ENCODE measurements at places on chromosomes 12 and 14.

- no peak for DNase-seq
Measured at GRCh38 chr14:70833884-70834283, 24.6 kb upstream of the MAP3K9 start.

- DNase-seq, result no peak
Measured at GRCh38 chr14:67977434-67978034, 158.0 kb downstream of the RAD51B start.

- DNase-seq, result no peak
Measured at GRCh38 chr12:89899651-89900050, 191.0 kb upstream of the ATP2B1 start.

- DNase-seq, result no peak
Measured at GRCh38 chr14:68283378-68284123, 464.0 kb downstream of the RAD51B start.

DNA sequence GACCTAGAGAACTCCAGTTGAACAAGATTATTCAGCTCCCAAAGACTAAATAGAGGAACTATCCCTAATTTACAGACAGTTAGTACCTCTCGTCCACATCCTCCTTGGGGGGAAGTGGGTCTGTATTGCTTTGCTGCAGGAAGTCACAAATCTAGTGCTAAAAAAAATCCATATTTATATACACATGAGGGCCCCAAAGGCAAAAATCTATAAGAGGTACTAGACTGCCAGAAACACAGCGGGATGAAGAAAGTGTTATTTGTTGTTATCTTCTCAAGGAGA, 190.1 kb downstream of the TTC8 start:
- DNase-seq, result no peak

DNA sequence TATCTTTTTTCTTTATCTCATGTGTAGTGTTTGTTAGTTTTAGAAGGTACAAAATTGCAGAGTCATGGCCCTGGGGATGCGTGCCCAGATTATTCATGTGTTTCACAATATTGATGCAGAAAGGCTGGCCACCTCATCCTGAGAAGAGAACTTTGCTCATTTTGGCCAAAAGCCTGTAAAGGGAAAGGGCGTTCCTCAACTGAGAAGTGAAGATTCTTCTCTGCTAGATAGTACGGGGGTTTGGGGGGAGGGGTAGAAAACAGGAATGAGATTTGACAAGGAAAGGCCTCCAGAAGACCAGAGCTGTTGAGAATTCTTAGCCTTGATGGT, 1.7 kb downstream of the MGST1 start:
- peak; percentile 62 for DNase-seq

DNA sequence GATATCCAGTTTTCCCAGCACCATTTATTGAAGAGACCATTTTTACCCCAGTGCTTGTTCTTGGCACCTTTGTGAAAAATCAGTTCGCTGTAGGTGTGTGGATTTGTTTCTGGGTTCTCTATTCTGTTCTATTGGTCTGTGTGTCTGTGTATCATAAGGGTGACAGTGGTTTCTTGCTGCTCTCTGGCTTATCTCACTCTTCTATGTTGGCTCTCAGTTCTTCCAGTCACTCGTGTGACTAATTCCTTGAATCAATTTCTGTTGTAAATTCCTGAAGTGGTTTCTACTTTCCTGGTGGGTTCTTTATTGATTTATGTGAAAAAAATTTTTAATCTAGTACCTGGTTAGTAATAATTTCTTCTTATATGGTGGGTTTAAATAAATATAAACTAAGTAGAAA, 58.3 kb downstream of the OTOGL start:
- DNase-seq, result no peak

GRCh38 chr12:24600551-24600950, 348.4 kb downstream of the BCAT1 start:
- no peak for DNase-seq

- DNase-seq, result peak; percentile 89
Measured at GRCh38 chr12:21940549-21941505, at the start of gene ABCC9. Gene ABCC9, minus strand, starts transcription at chr12:21941426. Its CDS starts 4,752 bp downstream, at chr12:21936674.

DNA sequence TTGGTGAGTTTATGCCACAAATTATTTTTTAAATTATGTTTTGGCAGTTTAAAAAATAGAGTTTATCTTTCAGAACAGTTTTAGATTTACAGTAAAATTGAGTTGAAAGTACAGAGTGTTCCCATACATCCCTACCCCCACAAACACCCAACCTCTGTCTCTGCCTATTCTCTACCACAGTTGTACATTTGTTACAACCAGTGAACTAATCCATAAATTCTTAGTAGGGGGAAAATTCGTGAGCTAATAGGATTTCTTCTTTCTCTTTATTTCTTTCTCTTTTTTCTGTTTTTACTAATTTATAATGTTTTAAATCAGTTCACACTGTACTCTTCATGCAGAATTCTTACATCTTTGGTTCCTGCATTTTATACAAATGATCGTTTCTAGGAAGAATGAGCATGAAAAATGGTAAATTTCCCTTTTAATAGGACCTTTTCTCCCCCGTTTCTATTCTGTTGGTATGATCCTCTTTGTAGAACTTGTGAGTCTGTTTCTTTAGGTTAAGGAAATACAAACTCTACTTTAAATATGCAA, 56.7 kb downstream of the MIPOL1 start:
- no peak for DNase-seq

DNA sequence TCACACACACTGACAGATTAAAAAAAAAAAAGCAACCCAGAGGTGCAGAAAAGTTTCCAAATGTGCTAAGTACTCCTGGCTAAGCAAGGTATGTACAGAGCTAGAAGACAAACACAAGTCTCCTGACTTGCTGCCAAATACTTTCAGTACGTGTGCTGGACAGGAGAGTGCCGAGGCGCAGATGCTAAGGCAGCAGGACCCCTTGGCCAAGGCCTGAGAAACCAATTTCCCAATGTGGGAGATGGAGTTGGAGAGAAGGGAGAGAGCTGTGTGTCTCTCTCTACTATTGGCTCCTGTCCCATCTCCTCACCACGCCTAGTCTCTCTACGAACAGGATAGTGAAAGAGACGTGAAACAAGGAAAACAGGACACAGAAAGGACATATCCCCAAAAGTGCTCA, 5.3 kb downstream of the SPRYD3 start:
- DNase-seq, result no peak

GRCh38 chr12:65911321-65911720, 87.0 kb downstream of the HMGA2 start:
- DNase-seq, result no peak

DNA sequence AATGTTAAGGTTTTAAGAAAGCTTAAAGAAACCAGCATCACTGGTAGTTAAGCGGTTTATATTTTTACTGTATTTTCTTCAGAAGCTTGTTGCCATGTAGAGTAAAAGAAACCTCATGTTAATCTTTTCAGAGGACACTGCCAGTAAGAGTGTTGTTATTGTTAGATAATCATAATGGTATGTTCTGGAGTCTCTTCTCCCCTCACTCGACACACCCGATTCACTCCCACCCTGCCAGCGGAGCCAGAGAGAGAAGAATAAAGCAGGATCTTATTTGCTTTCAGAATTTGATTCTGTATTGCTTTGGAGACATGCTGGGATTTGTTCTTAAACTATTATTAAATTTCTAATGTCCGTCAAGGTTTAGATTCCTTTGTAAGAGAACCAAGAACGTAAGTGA, 113.7 kb downstream of the SAMD4A start:
- DNase-seq, result no peak

DNA sequence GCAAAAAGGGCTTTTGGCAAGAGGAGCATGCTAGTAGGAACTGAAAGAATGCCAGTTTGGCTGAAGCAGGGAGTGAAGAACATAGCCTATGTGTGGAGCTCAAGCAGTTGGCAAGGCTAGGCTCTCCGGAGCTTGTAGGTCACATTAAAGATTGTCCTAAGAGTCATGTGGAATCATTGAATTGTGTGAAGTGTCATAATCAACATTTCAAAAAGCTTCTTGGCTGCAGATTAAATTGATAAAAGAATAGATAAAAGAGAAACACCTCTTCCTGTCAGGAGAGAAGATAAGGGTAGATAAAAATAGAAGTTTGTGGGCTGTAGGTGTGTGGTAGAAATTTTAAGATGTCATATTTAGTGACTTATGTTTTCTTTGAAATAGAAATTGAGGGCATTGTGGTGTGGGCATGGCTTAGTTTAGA, 36.1 kb downstream of the CPSF6 start:
- no peak for DNase-seq

DNA sequence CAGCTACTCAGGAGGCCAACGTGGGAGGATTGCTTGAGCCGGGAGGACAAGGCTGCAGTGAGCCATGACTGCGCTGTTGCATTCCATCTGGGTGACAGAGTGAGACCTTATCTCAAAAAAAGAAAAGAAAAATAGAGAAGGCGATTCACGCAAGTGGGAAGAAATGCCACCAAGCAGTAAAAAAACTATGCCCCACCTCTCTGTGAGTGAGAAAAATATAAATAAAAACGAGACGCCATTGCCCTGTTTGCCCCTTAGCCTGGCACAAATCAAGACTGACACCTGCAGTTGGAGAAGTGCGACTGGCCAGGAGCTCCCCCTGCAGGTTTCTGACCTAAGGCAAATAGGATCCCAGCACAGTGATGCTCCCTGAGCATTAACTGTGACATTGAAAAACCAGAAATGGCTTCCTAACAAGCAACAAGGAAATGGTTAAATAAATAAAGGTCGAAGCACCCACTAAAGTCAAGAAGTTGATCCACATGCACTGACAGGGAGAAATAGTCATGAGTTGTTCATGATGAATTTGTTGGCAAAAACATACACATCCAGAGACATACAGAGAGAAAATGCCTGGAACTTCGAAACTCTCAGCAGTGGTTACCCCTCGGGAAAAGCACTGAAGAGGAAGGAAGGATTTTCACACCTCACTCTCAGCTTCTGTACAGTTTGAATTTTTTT, 21.1 kb downstream of the GSC start:
- no peak for DNase-seq
